Activated naive CD4-positive, alpha-beta T cell (primary cell): ENCODE measurements at places on chromosomes 1 and 21.

DNA sequence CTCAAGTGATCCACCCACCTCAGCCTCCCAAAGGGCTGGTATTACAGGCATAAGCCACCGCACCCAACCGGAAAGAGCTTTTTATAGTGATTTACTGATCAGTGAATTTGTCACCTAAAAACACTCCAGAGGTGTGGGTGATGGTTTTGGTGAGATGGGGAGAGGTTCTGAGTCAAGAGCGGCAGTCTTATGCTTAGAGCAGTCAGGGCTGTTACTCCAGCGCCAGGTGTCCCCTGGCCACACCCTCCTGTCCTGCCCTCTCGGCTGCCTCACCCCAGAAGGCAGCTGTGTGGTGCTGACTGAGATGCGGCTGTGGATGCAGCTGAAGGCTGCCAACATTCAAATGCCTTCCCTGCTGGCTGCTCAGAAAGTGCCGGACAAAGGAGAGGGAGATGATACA is 94.5 kb upstream of the LPGAT1 start:
- DNase-seq = no peak

DNA sequence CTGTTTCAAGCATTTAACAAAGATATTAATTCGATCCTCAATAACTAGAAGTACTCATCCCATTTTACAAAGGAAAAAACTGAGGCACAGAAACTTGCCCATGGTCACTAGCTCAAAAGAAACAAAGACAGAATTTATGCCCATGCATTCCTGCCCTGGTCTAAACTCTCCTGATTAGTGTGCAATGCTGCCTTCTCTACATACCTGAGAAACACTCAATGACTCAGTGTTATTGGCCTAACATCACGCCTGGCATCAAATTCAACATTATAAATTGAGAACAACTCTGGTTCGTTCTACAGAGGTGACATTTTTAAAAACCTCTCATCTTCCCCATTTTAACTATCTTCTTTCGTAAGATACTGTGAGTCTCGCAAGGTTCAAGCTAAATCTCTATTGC is 5.2 kb downstream of the APP start:
- DNase-seq = no peak

DNA sequence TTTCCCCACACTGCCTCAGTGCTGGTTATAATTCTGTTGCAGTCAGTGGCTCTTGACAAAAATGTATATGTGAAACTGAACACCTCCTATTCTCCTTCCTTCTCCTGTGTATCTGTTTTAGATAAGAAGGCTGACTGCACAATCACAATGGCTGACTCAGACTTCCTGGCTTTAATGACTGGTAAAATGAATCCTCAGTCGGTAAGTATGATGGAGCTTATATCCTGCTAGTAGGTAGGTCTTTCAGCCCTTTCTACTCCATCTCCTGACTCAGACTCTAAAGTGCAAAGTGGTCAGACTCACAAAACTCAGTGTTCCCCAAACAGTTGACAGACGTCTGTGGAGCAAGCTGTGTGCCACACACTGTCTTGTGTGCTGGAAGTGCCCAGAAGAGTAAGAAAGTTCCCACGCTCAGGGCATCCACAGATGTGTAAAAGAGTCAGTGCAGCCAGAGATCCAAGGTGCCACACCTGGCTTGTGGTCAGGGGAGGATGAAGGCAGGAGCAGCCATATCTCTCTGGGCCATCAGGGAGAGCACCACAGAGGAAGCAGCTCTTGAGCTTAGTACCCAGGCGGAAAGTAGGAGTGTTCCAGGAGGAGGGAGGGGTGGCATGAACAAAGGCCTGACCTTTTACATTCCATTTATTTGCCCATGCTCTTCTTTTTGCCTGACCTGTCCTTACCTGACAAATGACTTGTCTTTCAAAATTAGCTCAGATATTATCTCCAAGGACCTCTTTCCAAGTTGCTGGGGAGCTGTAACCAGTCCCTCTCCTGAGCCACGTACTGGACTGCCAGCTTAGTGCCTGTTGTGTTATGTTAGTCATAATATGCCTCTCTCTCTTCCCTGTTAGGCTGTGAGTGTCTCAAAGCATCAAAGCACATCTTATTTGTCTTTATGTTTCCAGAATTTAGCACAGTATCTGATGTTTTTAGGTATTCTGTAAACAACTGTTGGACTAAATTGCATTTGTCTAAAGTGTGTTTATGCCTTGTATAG is 14.0 kb upstream of the PODN start:
- DNase-seq = no peak

GRCh38 chr1:202689082-202689481 is 21.2 kb downstream of the SYT2 start:
- DNase-seq = no peak

- no peak for DNase-seq
These were observed 6.7 kb upstream of the CSRP1 start for GRCh38 chr1:201513498-201514243.

GRCh38 chr1:24317081-24317480 is 2.1 kb upstream of the GRHL3 start:
- no peak for DNase-seq

DNA sequence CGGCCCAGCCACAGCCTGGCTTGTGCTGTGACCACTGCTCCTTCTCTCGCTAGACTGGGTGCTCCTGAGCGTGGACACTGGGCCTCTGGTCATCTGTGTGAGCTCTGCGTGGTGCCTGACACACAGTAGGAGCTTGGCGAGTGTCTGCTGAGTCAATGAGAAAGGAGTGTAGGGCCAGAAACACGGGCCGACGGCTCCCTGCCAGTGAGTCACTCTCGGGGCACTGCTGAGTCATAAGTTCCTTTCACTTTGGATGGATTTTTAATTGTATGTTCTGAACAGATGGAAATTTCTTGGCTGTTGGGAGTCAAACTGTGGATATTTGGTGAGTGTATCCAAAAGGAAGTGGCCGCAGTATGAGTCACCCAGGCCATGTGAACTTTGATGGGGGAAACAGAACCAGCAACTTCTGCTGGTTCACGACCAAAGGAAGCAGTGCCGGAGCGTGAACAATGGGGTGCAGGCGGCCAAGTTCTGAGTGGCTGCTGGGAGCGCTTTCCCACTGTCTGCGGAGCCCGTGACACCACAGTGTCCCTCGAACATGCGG is 41.0 kb upstream of the COL18A1 start:
- no peak for DNase-seq

DNA sequence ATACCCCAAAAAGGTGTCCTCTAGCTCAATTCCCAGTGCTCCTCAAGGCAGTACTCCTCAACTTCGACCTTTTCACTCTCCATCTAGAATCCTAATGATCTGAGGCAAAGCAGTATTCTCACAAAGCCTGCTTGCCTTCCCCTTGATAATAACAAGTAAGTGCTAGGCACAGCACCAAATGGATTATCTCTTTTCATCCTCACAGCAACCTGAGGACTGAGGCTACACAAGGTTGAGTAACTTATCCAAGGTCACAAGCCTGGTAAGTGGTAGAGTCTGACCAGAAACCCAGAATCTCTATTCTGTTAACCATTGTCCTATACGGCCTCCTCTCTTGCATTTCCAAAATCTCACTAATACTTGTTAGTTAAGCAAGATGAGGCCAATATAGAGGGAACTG is 5.1 kb downstream of the SYDE2 start:
- DNase-seq = no peak

DNA sequence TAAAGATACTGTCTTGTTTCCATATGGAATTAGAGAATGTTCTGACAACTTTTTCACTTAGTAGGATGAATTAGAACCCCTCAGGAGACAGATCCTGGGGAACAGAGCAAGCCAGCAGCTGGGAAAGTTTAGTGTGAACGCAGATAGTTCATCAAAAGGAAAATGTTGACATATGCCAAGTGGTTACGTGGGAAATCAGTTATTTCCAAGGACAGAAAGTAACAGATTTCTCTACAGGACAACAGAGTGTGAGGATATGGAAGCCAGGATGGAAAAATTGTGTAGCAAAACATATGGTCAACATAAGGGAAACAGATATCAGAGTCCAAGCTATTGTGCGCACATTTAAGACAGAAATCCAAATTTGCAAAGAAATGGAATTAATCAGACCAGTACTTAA is 419.5 kb downstream of the LRRIQ3 start:
- DNase-seq = no peak

- no peak for DNase-seq
These were observed 148.1 kb downstream of the TRABD2B start for GRCh38 chr1:47849005-47849521.

- no peak for DNase-seq
These were observed 365.5 kb upstream of the RUNX1 start for GRCh38 chr21:35414507-35415139.

DNA sequence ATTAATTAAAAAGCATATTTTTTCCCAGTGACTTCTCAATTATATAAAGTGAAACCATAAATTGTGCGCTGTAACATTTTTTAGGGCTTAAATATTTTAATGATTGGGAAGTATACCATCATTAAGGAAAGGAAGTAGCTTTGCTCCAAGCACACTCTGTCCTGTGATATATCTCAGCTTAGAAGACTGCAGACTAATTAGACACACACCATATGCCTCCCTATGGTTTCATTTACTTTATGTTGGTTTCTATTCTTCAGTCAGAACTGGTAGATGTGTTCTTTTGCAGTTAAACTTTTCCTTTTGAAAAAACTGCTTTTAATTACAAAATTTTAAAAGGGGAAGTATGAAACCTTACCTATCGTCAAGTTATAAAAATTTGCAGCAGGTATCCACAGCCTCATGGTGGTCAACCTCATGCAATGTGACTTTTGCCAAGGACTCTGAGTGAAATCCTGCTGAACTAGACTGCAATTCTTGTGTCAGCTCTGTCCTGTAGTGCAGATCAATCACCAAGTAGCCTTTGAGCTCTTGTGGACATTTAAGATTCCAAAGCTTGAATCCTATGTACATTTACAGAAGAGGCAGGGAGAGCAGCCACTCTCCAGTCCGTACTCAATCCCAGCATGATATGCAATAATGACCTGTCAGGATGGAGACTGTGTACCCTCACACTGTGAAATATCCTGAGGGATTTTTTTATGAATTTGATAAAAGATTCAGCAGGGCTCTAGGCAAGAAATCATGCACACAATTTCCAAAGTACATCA is 149.1 kb downstream of the AMY1C start:
- DNase-seq = no peak

DNA sequence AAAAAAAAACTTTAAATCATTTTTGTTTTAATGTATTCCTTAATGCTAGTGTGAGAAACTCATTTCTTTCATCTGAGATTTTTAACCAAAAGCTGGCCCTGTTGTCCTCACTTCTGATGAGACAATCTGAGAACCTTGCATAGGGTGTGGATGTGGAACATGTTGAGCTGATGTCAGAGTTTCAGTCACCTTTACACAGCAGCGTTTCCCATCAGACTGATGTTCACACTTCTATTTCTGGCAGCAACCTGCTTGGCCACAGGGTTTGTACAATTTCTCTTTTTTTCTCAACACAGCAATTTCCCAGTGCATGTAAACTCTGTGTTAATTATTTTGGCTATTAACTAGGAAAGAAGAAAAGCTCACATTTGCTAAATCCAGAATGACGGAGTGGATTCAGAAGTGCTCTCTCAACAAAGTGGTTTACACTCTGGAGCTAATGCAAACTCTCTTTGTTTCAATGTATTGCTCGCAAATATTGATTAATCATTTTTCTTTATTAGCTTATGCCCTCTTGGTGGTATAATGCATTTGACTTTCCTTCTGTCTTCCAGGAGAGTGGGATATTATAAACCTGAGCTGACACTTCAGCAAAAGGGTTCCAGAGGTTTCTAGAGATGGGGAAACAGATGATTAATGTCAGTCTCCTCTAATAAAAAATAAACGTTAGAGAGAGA is 70.5 kb upstream of the HSPA13 start:
- no peak for DNase-seq

DNA sequence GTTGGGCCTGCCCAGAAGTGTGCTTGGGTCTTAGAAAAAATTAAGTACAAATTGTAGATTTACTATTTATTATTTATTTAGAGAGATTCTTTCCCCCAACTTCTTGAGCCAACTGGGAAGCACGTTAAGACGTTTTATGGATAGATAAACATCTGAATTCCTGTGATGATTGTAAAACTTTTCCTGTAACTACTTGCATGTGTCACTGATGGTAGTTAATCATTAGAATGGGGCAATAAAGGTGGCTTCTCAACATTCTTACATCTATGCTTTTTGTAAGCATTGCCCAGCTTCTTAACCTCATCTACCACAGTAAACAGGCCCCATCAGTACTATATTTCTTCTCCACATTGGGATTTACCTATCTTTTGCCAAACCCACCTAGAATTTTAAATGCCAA is 559.8 kb downstream of the LMO4 start:
- DNase-seq = no peak

GRCh38 chr1:43312212-43312623 is 11.4 kb downstream of the TIE1 start:
- DNase-seq = no peak

GRCh38 chr1:200959411-200959921 is 64.0 kb downstream of the KIF21B start:
- no peak for DNase-seq

DNA sequence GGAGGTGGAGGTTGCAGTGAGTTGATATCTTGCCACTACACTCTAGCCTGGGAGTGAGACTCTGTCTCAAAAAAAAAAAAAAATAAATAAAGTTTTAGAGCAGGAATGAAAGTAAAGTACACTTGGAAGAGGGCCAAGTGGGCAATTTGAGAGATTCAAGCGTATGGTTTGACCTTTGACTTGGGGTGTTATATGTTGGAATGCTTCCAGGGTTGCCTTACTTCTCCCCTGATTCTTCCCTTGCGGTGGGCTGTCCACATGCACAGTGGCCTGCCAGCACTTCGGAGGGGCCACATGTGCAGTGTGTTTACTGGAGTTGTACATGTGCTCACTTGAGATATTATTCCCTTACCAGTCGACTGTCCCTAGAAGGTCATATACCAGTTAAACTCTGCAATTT is 295.5 kb upstream of the PROX1 start:
- DNase-seq = no peak

- DNase-seq = no peak
These were observed 291.9 kb upstream of the USP25 start for GRCh38 chr21:15437883-15438282.

GRCh38 chr1:212302745-212303383 is 17.7 kb downstream of the PPP2R5A start:
- DNase-seq = no peak

DNA sequence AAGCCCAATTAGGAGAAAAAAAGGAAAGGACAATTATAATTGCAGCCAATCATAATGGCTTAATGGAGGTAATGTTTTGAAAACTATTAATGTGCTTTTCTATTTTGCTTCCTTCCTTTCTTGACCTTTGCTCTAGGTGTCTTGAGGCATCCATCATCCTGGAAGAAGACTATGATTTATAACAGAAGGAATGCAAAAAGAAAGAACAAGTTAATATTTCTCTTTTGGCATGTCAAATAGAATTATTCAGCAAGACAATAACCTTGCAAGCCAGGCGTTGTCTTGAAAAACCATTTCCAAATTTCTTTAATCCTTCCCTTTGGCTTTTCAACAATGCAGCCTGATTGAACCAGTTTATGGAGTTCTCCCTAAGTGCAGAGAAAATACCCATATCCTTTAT is 107.7 kb upstream of the USP24 start:
- DNase-seq = no peak
